ENCODE measurements at places on chromosomes 7 and 10. TPM values are rescaled to one million over a fixed set of nuclear protein-coding genes. Genes with fewer than 3 reads are reported as not detected.
A peak's percentile ranks its signal among the peaks of the same experiment; 100 is the strongest.

- no peak overlapping the region for H3K4me3 ChIP-seq
- H3K27me3 ChIP-seq, result no peaks in the 10 kb centered on the region
- no peaks in the 10 kb centered on the region for H3K4me1 ChIP-seq
- DNase-seq, result peak; percentile 84
- no peak overlapping the region for H3K27ac ChIP-seq
Measured at GRCh38 chr7:20064974-20065862, 152.0 kb downstream of the MACC1 start.

GRCh38 chr7:100588438-100588837, 2.3 kb downstream of the FBXO24 start:
- H3K36me3 ChIP-seq, result no peaks in the 10 kb centered on the region
- DNase-seq, result no peak
- H3K27me3 ChIP-seq, result no peaks in the 10 kb centered on the region
- peaks cover 32% of the 10 kb centered on the region for H3K4me1 ChIP-seq
- H3K4me3 ChIP-seq, result no peak overlapping the region
- H3K27ac ChIP-seq, result no peak overlapping the region

GRCh38 chr7:149830997-149831740, 7.0 kb upstream of the ZNF862 start:
- no peak for DNase-seq
- no peaks in the 10 kb centered on the region for H3K27me3 ChIP-seq
- H3K4me1 ChIP-seq, result no peaks in the 10 kb centered on the region
- H3K27ac ChIP-seq, result no peak overlapping the region
- no peak overlapping the region for H3K4me3 ChIP-seq

GRCh38 chr7:5420067-5420880, 3.4 kb downstream of the TNRC18 start:
- H3K27ac ChIP-seq, result peak overlapping the region; percentile 100
- peak; percentile 60 for DNase-seq
- H3K4me1 ChIP-seq, result peaks cover 23% of the 10 kb centered on the region
- no peaks in the 10 kb centered on the region for H3K36me3 ChIP-seq

DNA sequence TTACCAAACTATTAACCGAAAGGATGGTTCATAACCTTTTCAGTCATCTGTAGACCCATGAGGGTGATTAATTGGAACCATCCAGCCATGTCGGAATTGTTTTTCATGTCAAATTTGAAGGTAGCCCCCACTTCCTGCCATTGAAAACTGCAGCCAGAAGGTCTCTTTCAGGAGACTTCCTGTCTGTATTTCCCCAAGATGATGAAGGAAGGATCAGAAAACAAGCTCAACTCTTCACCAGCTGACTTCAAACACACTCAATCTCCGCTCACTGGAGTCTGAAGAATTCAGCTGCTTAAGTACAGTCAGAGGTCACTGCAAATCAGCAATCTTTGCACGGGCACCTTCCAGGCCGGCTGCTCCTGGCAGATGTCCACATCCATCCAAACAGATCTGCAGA, 291.7 kb upstream of the NPVF start:
- no peaks in the 10 kb centered on the region for H3K27me3 ChIP-seq
- no peaks in the 10 kb centered on the region for H3K4me1 ChIP-seq
- H3K27ac ChIP-seq, result no peak overlapping the region
- no peaks in the 10 kb centered on the region for H3K36me3 ChIP-seq
- H3K4me3 ChIP-seq, result no peak overlapping the region
- no peak for DNase-seq

DNA sequence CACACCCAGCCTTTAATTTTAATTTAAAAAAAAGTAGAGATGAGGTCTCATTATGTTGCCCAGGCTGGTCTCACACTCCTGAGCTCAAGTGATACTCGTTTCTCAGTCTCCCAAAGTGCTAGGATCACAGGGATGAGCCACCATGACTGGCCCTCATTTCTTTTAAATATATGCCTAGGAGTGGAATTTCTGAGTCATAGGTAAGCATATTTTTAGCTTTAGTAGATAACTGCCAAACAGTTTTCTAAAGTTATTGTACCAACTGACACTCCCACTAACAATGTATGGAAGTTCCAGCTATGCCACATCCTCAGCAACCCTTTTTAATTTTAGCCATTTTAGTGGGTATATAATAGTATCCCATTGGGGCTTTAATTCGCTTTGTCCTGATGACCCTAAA, 13.8 kb upstream of the PPIF start:
- no peaks in the 10 kb centered on the region for H3K27me3 ChIP-seq
- no peaks in the 10 kb centered on the region for H3K4me1 ChIP-seq
- DNase-seq, result no peak
- H3K4me3 ChIP-seq, result no peak overlapping the region

- no peak overlapping the region for H3K4me3 ChIP-seq
- no peaks in the 10 kb centered on the region for H3K27me3 ChIP-seq
- no peaks in the 10 kb centered on the region for H3K36me3 ChIP-seq
- no peak overlapping the region for H3K27ac ChIP-seq
- no peak for DNase-seq
Measured at GRCh38 chr7:121960678-121961077, 87.7 kb downstream of the PTPRZ1 start.

DNA sequence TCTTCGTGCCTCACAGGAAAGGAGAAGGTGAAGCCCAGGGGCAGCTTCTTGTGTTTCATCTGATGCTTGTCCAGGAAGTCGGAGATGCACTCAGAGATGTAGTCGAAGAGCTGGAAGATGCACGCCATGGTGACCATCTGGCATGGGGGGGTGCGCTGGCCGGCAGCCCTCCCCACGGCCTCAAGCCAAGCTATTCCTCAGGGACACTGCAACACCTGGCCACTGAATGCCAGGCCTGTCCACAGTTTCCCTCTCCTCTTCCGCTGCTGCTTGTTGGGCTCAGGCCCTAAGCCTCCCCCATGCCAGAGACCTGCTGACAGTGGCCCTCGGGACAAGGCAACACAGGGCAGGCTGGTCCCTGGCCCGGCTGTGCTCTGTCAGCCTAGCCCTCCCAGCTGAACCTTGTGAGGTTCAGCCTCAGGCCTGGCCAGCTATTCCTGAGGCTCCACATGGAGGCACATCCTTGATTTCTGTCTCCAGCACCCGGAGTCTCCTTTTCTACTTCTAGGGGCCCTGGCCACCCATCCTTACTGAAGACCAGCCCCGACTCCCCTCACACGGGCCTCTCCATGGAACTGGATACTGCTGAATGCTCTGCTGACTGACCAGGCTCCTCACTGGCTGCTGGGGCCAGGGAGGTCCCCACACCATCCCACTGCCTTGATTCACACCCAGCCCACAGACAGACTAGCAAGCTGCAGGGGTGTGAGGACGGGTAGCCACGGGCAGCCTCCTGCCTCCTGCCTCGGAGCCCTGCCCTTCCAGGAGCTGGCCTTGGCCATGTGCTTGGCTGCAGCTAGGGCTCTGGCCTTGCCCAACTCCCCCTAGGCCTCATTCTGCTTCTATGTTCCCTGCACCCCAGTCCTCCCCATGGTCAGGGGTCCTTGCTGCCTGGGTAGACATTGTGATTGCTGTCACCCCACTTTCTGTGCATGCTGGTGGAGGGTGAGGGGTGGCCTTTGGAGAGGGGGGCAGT, 10.1 kb upstream of the MYL7 start:
- H3K4me1 ChIP-seq, result peaks cover 6% of the 10 kb centered on the region
- no peaks in the 10 kb centered on the region for H3K36me3 ChIP-seq
- DNase-seq, result no peak
- no peak overlapping the region for H3K4me3 ChIP-seq
- H3K27ac ChIP-seq, result no peak overlapping the region

GRCh38 chr10:74868392-74868977, 42.1 kb downstream of the KAT6B start:
- no peak overlapping the region for H3K4me3 ChIP-seq
- H3K36me3 ChIP-seq, result no peaks in the 10 kb centered on the region
- H3K4me1 ChIP-seq, result peaks cover 10% of the 10 kb centered on the region
- no peak for DNase-seq
- no peak overlapping the region for H3K27ac ChIP-seq
- no peaks in the 10 kb centered on the region for H3K27me3 ChIP-seq

DNA sequence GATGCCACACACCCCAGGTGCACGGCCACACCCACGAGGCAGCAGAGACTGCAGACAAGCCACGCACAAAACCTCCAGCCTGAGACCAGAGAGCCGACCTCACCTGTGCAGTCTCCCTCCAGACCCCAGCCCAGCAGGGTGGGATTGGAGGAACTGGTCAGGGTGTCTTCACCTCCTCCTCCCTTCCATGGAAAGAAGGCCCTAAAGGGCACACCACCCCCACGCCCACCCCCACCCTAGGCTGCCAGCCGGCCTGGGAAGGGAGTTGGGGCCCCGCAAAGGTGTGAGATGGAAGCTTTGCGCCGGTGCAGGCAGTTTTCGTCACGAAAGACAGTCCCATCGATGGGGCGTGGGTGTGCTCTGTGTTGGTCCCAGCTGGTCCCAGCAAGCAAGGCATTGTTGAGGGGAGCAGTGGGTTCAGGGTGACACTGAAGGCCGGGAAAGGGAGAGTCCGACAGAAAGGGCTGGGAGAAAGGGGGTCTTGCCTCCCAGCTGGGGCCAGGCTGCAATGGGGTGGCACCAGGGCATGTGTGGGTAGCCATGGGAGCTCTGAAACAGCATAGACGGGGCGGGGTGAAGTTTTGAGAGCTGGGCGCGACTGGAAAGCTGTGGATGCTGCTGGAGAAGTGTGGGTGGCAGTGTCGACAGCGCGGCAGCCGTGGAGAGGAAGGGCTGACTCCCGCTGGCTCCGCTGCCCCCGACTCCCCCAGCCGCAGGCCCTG, 349.2 kb downstream of the GLRX3 start:
- H3K27me3 ChIP-seq, result peaks cover 19% of the 10 kb centered on the region
- no peak overlapping the region for H3K4me3 ChIP-seq
- no peak for DNase-seq
- H3K36me3 ChIP-seq, result no peaks in the 10 kb centered on the region
- H3K4me1 ChIP-seq, result no peaks in the 10 kb centered on the region
- H3K27ac ChIP-seq, result no peak overlapping the region

DNA sequence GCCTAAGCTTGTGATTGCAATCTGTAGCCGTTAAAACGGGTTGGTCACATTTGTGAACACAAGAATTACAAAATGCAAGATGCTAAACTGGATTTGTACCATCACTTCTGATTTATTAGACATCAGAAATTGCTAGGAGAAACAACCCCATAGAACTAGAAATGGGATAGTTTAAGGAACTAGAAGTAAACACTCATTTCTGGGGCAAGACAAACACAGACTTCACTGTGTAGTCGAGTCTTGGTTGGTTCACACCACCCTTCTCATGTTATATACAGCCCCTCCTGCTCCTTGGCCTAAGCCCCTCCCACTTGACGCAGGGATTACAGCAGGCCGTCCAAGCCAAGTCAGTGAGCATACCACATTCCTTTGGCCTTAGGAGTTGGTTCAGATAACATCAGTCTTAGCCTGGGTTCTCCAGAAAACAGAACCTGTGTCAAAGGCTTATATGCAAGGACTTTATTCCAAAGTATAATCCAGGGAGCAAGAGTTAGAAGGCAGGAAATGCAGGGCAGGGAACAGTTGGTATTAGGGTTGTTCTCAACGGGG, 2.0 kb upstream of the NRAP start:
- no peak overlapping the region for H3K4me3 ChIP-seq
- H3K36me3 ChIP-seq, result no peaks in the 10 kb centered on the region
- no peak overlapping the region for H3K27ac ChIP-seq
- no peaks in the 10 kb centered on the region for H3K4me1 ChIP-seq

PRDX3 gene
- 73.2 TPM for total RNA-seq

DNA sequence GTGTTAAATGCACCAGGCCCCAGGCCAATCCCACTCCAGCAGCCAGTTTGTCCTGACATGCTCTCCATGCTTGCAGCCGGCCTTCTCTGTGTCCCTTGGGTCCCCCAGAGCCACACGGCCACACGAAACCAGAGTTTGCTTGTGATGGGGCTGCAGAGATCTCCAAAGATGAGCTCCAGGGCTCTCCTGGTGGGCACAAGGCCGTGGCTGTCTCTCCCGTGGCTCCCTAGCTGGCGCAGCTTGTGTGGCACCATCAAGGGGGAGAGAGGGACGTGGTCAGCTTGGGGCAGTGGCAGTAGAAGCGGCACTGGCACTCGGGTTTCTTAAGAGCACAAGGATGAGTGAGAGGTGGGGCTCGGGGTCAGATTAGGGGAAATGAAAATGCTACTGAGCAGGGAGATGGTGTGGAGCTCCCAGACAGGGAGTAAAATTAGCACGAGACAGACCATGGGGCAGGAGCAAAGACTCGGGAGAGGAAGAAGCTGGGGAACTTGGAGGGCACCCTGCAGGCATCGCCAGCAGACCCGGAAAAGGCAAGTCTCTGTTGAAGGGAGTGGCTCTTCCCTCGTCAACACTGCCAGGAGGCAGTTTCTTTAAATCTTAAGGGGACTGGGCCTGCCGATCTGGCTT, 572.5 kb upstream of the FOXK1 start:
- H3K27me3 ChIP-seq, result no peaks in the 10 kb centered on the region

DNA sequence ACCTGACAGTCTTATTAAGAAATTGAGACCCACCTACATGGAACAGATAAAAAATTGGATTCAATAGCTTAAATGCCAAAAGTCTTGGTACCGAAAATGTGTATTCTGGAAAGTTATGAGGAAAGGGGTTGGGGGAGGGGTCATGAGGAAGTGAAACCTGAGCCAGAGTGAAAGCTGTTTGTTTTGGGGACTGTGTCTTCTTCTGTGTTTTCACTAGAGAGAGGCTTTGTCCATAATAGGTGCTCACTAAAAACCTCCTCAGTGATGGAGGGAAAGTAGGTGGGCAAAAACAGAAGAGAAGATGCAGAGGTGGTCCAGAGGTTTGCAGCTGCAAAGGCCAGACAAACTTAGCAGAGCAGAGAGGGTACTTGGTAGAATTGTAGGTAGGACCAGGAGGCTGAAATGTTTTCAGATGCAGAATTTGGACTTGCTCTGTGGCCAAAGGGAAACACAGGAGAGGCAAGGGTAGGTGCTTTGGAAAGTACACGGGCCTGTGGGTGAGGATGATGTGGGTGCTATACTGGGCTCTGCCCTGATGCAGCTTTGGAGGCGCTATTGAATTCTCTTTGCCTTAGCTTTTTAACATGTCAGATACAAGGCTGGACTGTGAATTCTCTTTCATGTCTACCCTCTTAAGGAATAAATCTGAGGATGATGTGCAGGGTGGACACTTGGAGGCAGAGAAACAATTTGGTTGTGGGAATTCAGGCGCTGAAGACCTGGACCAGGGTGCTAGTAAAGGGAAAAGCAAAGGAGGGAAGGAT, 254.6 kb downstream of the PTEN start:
- H3K4me1 ChIP-seq, result peaks cover 9% of the 10 kb centered on the region
- H3K27ac ChIP-seq, result no peak overlapping the region
- H3K36me3 ChIP-seq, result no peaks in the 10 kb centered on the region
- H3K4me3 ChIP-seq, result no peak overlapping the region
- DNase-seq, result no peak

GRCh38 chr10:27240212-27241009, at the start of gene ACBD5:
Gene ACBD5, minus strand, starts transcription at chr10:27240797. Its CDS starts 109 bp downstream, at chr10:27240688.
- DNase-seq, result peak; percentile 93
- peak within 1 kb of the TSS; percentile 69 for H3K4me3 ChIP-seq
- peaks cover 19% of the 10 kb centered on the region for H3K4me1 ChIP-seq
- H3K36me3 ChIP-seq, result no peaks in the 10 kb centered on the region
- peak within 1 kb of the TSS; percentile 99 for H3K27ac ChIP-seq

COL1A2 gene
- 234 TPM for total RNA-seq
